Fibroblast of lung (primary cell): ENCODE measurements at places on chromosomes 7 and 10. TPM values are rescaled to one million over a fixed set of nuclear protein-coding genes. Genes with fewer than 3 reads are reported as not detected.

Gene ITPRIP
- 11.1 and 18.8 TPM in 2 replicates for polyA plus RNA-seq

DNA sequence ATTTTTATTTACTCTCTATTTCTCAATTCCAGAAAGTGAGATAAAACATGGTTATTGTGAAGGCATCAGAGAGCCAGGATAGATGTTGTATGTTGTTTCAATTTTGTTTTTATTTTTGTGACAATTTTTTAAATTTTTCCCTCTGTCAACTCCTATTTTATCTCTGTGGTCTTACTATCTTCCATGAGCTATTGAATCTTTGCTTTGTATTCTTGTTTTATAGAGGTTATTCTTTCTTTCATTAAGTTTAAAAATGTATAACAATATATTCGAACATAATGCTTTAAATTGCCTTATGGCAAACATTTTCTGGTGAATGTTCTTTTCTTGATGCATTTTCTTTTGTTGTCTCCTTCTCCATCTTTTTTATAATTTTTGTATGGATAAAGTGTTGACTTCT lies 78.4 kb downstream of the POU6F2 start:
- no peak for DNase-seq

Gene CHST3
- polyA plus RNA-seq: 8.1 and 9.1 TPM in 2 replicates

Gene IFIT1
- 12.8 and 71.4 TPM in 2 replicates for polyA plus RNA-seq

- DNase-seq: no peak
Observed at GRCh38 chr10:122033224-122033926, 44.4 kb downstream of the TACC2 start.
